AG04450 (cell line): ENCODE measurements at places on chromosomes 3 and 15.

GRCh38 chr3:120661106-120661905 lies 20.7 kb downstream of the HGD start:
- no peak for DNase-seq

DNA sequence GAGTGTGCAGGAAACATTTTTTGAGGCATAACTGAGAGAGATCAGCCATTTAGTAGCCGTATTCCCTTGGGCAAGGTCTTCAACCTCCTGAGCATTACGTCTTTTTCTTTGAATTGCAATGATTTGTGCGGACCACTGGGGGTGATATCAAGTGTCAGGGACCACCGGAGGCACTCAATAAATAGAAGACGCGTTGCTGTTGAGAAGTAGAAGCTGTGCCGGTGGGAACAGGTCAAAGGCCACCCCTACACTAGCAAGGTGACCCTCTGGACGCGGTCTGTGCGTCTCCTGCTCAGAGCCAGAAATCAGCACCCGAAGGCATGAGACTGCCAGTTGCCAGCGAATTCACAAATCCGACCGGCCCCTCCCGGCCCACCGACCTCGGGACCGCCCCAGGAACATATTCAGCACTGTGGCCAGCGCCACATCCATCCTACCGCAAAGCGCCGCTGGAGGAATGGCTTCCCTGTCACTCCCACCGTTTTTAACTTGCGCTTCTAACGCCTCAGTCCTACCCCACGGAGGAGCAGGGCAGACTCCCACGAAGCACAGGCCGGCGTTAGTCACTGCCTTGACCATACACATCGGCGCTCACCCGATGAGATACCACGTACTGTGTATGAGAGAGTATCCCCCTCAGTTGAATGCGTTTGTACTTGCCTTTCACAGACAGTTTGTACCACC lies 1.4 kb upstream of the GHSR start:
- no peak for DNase-seq

GRCh38 chr3:146390006-146390772 lies 79.2 kb downstream of the PLSCR2 start:
- DNase-seq, result no peak

GRCh38 chr15:85583923-85584390 lies 203.6 kb downstream of the AKAP13 start:
- no peak for DNase-seq

DNA sequence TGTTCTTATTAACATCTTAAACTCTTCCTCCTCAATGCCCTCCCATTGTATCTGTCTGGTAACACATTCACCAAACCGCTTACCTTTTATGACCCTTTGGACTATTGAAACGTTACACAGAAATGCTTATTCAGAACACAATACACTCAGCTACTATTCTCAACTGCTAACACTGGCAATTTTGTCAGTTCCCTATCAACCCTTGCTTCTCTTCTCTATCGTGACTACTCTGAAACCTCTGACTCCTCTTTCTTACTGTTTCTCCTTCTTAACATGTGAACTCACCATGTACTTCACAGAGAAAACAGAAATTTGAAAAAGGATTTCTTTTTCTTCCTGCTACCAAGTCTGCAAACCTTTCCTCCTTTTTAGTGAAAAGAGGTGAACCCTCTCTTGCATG lies 232.9 kb upstream of the GPR149 start:
- DNase-seq, result no peak

DNA sequence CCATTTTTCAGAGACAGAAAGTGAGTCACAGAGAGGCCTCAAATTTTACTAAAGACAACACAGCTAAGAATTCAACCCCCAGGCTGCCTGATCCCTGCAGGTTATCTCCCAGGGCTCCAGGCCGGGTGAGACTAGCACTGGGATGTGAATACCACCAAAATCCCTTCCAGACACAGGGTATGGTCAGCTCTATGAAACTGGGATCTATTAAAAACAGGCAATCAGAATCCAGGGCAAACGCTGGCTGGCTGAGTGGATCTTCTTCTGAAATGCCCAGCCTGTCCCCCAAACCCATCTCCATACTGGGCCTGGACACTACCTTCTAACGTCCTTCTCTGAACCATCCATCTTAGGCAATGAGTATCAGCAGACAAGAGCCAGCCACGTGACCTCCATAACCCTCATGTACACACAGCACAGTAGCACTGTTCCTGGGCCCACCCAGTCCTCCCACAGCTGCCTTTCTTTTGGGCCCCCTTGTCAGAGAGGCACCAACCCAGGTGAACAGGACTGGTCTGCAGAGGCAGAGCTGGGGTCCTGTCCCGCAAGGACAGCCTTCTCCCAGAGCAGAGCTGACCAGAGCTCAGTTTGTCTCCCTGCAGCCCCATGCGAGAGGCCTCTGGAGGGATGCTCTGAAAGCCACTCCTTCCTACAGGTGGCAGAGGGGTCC lies 1.9 kb downstream of the RAB6B start:
- DNase-seq, result no peak
